Kidney capillary endothelial cell (primary cell): ENCODE measurements at places on chromosomes 16 and 17.

- DNase-seq: no peak
Observed at GRCh38 chr16:66658143-66658859, 38.2 kb downstream of the CMTM4 start.

DNA sequence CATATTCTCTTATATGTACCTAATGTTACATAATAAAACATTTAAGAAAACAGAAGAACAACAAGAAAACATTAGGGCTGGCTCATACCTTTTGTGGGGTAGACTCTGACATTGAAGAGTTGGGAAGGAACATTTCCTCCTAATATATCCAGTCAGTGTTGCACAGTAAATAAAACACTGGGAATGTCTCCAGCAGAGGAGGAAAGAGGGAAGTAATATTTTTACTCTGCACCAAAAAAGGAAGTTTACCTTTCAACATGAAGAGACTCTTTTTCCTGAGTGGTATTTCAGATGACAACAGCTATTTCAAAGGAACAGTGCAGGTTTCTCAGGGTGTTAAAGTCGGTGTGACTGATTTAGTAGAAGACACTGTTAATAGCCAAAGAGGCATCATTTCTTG, 31.9 kb downstream of the EPN2 start:
- DNase-seq: no peak

DNA sequence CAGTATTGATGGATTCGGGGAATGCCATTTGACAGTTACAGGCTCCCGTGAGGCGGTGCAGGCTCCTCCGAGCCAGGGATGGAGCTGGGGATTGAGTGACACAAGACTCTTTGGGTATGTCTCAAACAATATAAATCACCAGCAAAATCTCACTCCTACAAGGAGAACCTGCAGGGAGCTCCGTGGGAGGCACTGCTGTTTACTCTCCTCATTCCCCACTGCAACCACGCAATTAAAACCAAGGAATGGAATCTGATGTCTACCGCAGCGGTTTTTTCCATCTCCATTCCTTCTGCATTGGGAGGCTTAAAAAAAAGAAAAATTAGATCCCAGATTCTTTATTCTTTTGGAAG, 157.9 kb downstream of the WWOX start:
- DNase-seq: no peak

DNA sequence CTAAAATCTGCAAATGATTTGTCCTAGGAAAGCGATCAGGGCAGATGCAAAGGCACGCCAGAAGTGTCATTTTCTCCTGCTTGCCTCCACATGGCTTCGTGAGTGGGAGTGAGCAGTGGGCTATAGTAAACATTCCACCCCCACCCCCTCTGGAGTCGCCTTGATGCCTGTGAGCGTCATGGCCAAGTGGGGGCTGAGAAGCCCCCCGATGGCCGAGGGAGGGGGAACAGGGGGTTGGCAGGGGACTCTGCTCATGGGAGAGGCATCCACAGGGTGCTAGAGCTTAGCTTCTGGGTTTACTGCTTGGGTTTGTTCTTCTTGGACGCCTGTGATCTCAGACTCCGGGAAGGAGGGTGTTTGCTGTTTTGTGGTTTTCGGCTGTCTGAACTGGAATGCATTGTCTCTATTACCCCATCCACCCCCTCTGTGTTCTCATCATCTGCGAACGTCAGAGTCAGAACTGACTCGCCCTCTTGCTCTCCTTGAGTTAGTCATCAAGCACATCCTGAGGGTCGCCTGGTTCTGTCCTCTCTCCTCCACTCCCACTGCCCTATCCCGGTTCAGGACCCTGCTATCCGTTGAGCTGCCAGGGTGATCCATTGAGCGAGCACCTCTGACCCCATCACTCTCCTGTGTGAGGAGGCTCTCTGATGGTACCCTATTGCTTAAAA, 15.4 kb downstream of the TNS4 start:
- DNase-seq: peak; percentile 50

DNA sequence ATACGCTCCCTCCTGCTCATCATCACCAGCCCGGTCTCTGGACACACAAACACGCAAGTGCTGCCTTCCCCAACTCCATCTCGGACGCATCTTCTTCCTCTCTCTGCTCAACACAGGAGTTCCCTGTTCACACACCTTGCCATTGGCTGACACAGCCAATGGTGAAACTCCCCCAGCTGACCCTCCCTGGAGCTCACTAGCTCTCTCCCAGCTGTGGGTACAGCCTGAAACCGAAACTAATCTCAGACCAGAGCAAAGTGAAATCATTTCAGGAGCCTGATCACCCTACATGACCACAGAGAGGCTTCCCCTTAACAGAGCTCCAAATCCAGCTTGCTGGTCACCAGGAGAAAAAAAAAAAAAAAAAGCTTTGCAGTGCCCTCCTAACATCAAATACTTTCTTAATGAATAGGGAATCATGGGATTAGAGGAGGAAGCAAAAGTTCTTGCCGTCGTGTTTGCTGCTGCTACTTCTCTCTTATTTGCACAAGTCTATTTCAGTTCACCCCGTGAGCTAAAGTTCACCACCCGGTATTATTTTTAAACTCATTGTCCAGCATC, 8.3 kb downstream of the CUEDC1 start:
- DNase-seq: no peak

GRCh38 chr17:17107891-17108431, 65.7 kb downstream of the MPRIP start:
- no peak for DNase-seq

- DNase-seq: no peak
Observed at GRCh38 chr16:4410335-4411075, 5.9 kb downstream of the CORO7 start.

DNA sequence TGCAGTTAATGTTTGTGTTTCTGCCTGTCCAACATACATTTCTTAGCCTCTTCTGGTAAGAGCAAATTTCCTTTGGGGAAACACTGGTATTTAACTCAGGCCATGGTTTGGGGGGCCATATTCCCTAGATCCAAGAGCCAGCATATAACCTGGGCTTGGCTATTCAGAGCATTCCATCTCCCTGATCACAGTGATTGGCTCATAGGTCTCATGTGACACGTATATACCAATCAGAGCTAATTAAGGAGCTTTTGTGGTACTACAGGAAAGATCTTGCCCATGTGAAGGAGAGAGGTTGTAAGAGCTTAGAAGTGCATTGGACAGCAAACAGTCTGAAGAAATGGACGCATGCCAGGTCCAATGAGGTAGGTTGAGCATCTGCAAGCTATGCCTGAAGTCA, 33.4 kb upstream of the GPR139 start:
- no peak for DNase-seq

GRCh38 chr16:79170555-79171246, 429.8 kb downstream of the MAF start:
- DNase-seq: no peak

- no peak for DNase-seq
Observed at GRCh38 chr17:60314423-60314822, 77.5 kb downstream of the USP32 start.

GRCh38 chr16:81214745-81215166, 23.7 kb upstream of the BCO1 start:
- DNase-seq: no peak

- no peak for DNase-seq
Observed at GRCh38 chr16:7397901-7398300, 65.3 kb downstream of the RBFOX1 start.

DNA sequence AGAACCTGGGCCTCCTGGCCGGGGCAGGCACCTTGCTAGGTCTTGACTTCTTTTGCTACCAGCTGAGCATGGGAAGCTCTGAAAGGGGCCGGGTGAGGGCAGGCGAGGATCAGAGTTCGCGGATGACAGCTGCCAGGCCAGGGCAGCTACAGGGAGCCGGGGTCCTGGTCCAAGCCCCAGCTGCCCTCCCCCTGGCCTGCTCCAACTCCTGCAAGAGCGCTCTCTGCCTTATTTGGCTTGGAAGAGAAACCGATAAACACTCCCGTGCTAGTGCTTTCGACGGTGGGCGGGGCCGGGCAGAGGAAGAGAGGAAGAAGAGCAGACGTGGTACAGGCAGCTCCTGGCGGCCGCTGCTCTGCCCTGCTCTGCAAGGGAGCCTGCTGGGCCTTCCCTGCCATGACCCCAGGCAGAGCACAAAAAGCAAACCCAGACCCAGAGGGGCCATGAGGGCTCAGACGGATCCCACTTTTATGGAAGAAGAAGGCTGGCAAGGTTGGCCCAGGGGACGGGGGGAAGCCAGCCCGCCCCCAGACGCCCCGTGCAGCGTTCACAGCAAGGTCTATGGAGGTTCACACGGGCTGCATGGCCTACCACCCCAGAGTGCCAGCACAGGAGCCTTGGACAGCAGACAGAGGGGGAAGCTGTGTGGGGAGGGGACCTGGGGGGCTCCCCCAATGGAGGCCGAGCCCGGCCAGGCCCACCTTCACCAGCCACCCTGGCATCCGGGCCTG, 25.6 kb downstream of the PIEZO1 start:
- no peak for DNase-seq

GRCh38 chr16:82157836-82158235, 12.2 kb downstream of the MPHOSPH6 start:
- no peak for DNase-seq

GRCh38 chr16:88010343-88010967, 59.2 kb downstream of the BANP start:
- DNase-seq: no peak

GRCh38 chr17:28177351-28177750, 134.9 kb downstream of the NLK start:
- no peak for DNase-seq

- no peak for DNase-seq
Observed at GRCh38 chr16:88195269-88195705, 187.5 kb upstream of the ZNF469 start.

- no peak for DNase-seq
Observed at GRCh38 chr16:35207059-35207999, 1747.9 kb downstream of the TP53TG3F start.

GRCh38 chr16:13402601-13403000, 501.2 kb downstream of the SHISA9 start:
- DNase-seq: no peak

- DNase-seq: no peak
Observed at GRCh38 chr17:12998461-12998860, 19.4 kb downstream of the ELAC2 start.

- DNase-seq: no peak
Observed at GRCh38 chr16:53045341-53046220, 7.1 kb downstream of the CHD9NB start.

DNA sequence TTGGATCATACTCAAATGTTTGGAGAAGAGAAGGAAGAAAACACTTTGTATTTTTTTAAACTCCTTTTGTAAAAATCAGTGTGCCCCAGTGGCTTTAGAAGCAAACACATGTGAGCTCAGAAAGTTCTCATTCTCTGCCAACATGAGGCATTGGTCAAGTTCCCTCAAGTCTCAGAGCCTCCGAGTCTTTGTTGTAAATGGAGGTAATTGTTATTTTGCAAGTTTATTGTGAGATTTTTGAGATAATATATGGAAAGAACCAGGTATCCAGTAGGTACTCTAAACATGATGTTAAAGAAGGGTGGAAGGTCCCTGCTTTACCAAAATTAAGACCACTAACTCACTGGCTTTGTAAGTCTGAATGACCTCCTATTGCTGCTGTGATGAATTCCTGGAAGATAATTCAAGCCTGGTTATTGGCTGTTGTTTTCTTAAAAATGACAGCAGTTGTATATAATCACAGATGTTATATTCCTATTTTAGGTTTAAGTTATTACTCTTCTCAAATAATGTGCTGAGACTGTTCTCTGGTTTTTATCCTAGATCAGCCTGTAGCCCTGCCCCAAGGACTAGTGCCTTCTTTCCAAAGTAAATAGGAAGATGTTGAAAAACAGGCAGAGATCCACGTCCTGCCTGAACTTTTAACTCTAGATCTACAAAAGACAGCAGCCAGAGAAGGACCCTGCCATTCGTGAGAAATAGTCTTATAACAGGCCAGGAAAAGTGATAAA, 2.4 kb downstream of the HLF start:
- no peak for DNase-seq

- DNase-seq: no peak
Observed at GRCh38 chr17:81901167-81902022, 643 bp upstream of the NPB start.

DNA sequence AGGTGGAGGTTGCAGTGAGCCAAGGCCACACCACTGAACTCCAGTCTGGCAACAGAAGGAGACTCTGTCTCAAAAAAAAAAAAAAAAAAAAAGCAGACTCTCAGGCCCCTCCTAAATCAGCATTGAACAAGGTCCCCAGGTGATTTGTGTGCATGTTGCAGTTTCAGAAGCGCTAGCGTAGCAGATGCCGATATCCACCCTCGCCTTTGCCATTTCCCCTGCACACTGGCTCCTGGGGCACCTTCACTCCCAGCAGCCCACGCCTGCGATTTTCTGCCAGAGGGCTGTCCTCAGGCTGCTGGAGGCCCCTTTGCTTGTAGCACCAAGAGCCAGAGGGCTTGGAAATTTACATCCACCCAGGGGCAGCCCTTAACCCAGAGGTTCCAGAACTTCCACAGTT, 95.6 kb downstream of the WSCD1 start:
- DNase-seq: no peak

DNA sequence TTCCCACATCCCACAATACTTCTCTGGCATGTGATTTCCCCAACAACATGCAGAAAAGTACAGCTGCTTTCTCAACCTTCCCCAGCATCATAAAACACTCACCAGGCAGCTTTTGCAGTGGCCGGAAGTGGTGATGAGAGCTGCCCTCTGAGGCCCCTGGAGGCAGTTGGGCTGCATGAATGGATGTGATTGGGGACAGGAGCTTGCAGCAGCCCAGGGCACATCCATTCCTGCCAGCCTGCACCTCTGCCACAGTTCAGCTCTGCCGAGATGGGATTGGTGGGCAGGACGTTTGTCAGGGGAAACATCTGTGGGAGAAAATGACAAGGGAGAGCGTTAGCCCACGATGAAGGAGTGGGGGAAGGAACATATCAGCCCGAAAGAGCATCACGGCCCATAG, 19.8 kb downstream of the NUBP1 start:
- no peak for DNase-seq

GRCh38 chr16:89656435-89657121, 930 bp downstream of the CHMP1A start:
- no peak for DNase-seq

DNA sequence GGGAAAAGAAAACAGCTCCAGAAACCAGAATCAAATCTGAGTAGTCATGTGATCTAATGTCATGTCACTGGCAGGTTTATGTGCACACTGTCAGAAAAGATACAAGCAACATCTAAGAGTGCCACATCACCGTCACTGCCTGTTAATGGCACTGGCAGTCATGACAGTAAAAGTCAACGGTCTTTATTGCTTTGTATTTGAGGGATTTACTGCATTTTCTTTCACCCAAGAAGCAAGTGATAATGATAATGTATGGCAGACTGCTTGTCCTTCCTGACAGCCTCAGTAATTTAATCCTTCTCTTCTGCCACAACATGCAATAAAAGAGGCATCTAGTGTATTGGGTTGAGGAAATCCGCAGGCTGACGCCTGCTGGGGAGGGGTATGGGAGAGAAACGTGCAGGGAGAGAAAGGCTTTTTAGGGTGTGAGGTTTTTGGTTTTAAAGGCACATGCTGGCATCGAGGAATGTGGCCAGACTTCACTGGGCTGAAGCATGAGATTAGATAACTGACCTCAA, 92.4 kb downstream of the RPGRIP1L start:
- no peak for DNase-seq

GRCh38 chr17:13491916-13492736, 109.6 kb downstream of the HS3ST3A1 start:
- no peak for DNase-seq

GRCh38 chr16:25751230-25751835, 59.6 kb downstream of the HS3ST4 start:
- DNase-seq: no peak
